ENCODE measurements at places on chromosomes 2 and 18.

- DNase-seq = no peak
Observed at GRCh38 chr2:224613543-224614286, 28.6 kb upstream of the CUL3 start.

- no peak for DNase-seq
Observed at GRCh38 chr18:10351219-10351818, 103.1 kb upstream of the APCDD1 start.

DNA sequence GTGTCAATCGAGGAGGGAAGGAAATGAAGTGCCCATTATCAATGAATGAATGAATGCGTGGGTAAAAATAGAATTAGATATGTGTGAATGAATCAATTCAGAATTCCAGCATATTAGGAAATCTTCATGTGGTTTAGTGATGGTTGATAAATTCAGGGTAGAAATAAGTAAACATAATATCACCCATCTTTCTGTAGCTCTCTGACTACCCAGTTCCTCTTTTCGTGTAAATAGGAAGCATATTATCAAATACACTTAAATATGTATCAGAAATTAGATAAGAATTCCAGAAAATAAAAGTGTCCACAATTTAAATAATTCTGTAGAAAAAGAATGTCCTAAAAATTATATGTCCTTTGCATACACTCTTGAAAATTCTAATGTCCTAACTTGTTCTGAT is 552.9 kb upstream of the LRATD1 start:
- no peak for DNase-seq

DNA sequence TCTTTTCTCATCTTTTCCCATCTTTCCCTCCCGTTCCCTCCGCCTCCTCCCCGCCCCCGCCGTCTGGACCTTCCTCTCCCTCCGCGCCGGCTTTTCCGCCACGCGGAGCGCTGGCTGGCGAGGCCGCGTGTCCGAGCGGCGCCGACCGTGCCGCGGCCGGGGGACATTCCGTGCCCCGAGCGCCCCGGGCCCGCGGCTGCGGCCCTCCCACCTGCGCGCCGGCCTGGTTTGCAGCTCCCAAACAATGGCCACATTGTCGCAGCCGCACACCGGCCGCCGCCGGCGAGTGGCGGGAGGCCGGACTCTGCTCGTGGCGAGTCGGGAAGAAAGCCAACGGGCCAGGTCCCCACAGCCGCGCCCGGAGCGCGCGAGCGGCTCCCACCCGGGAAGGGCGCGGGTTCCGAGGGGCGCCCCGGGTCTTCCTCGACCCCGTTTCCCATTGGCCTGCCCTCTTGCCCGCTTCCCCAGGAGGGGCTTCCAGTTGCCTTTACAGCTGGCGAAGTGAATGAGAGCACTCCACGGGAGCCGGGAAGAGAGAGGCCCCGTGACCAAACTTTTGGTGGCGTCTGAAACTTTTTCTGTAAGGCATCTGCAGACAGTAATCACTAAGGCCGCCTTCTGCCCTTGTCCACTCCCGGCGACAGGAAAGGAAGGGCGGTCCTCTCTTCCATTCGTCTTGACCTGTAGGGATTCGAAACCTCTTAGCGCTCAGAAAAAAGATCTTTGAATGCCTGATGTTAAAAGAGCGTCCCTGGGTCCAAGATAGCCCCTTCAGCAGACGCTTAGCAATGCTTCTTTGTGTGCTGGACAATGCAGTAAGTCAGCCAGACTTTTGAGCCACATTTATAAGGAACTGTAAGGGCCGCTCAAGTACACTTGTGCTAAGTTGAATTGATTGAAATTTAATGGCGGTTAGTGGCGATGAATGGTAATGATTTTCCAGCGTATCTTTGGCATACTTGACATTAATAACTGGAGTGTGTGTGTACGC is 6.2 kb downstream of the GLI2 start:
- DNase-seq = no peak

GRCh38 chr2:202099515-202099914 is 26.5 kb downstream of the KIAA2012 start:
- no peak for DNase-seq
